ENCODE measurements at places on chromosomes 12 and 14.

DNA sequence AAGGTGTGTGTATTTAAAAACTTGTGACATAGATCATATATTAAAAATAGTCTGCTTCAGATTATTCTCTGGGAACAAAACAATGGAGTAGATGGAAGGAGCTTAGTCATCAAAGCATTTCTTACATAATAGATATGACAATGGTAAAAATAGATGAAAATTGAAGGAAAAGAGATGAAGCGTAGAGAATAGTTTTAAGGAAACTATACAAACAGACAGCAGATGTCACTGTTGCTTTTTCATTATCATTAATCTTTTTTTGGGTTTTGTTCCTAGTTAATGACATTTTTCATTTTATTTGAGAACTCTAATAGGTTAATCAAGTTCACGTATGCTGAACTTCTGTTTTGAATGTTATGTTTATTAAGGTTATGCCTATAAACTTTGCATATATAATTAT lies 149.2 kb upstream of the FBXO33 start:
- no peak for DNase-seq

- DNase-seq: no peak
Observed at GRCh38 chr12:74896186-74896585, 313.5 kb downstream of the KCNC2 start.

- no peak for DNase-seq
Observed at GRCh38 chr12:40104461-40105264, 1.2 kb downstream of the SLC2A13 start.

DNA sequence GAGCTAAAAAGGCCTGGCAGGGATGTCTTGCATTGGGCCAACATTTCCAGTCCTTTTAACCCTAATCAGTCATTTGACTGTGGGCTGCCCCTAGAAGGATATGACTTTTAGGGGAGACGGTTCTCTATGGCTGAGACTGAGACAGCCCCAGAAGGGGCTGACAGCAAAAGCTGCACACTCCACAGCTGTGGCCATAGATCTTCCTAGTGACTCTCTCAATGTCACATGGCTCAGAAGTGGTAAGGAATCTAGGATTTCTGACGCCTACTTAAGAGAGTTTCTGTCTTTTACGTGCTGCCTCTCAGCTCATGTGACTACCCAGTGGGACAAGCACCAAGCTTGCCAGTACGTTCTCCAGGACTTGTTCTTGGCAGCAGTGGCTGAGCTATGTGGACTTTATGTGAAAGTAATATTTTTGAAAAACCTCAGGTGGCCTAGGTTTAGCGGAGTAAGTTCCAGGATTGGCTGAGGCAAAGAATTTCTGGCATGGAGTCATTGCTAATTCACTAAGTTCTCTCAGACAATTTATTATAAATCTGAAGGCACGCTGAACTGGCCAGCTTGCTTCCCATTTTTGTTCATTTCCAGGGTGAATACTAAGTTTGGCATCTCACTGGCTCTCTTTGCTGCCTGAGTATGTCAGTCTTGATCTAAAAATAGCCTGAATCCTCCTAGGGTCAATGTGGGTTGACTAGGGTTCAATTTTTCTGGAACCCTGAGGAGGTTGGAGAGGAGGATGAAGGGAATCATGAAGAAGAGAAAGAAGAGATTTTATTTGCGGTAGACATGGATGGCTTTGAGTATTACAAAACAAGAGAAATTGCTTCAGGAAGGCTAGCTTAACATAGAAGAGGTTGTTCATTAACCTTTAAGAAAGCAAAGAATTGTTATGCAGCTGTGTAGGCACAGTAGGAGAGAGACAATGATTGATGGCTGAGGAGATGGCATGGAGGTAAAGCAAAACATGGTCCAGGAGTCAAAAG lies 271.8 kb downstream of the AEBP2 start:
- DNase-seq: no peak

GRCh38 chr14:24734917-24735500 lies 101.0 kb upstream of the GZMB start:
- DNase-seq: no peak

- no peak for DNase-seq
Observed at GRCh38 chr14:60926002-60926401, 54.9 kb downstream of the TRMT5 start.

- no peak for DNase-seq
Observed at GRCh38 chr12:69054343-69055056, 121.5 kb upstream of the CPM start.

GRCh38 chr14:95840094-95840700 lies 36.4 kb upstream of the TUNAR start:
- no peak for DNase-seq

DNA sequence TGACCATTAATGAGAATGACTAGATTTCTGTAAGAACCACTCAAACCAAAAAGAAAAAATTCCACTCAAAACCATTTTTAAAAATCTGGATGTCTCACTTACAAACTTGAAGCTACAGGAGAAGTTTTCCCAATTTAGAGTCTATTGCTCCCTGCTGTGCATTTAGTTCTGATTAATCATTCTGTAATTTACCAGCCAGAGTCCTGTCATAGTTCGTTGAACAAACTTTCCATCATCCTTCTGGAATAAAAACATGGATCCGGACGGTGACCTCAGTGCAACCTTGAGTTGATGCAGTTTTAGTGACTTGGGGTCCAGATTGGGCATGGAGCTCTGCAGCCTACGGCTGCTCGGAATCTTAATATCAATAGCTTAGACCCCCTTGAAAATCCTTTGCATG lies 73.4 kb downstream of the PRMT8 start:
- no peak for DNase-seq

GRCh38 chr12:92210071-92210470 lies 64.4 kb upstream of the BTG1 start:
- DNase-seq: no peak

DNA sequence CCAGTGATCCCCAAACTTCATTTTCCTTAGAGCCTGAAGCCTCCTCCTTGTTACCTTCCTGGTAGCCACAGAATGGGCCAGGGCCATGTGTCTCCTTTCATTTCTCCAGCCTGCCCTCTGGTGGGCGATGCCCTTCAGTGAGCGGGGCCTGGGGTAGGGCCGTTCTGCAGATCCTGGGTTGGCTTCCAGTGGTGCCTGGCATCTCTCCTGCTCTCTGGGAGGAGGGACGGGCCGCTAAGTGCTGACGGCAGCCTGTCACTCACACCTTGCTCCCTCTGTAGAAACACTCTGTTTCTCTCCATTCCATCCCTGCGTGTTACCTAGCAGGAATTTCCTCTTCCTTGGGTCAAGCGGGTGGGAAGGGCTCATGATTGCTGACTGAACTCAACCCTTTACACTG lies 232.1 kb downstream of the CACNA1C start:
- DNase-seq: no peak

- no peak for DNase-seq
Observed at GRCh38 chr12:128803788-128804187, 20.0 kb downstream of the SLC15A4 start.

- DNase-seq: no peak
Observed at GRCh38 chr12:49232940-49233841, 31.7 kb upstream of the TUBA1C start.

All from activated effector memory CD4-positive, alpha-beta T cell treated with Interleukin-2 at 50 U/mL for 16 hours (primary cell).